ENCODE measurements at places on chromosomes 16 and 17. TPM values are rescaled to one million over a fixed set of nuclear protein-coding genes. Genes with fewer than 3 reads are reported as not detected.

Gene DOC2A
- total RNA-seq = not detected

Gene GNG13
- not detected for total RNA-seq

Gene TBC1D3D
- total RNA-seq = not detected

Gene NCOR1
- 70.7 TPM for total RNA-seq

Gene OMG
- 2.0 TPM for total RNA-seq

Gene GNAO1
- not detected for total RNA-seq

Gene P4HB
- 1,862 TPM for total RNA-seq

Gene TNFRSF17
- total RNA-seq = not detected

Gene CCDC200
- not detected for total RNA-seq

Gene TAT
- total RNA-seq = not detected

Gene CCL16
- total RNA-seq = not detected

Gene SDR42E1
- 3.7 TPM for total RNA-seq

Gene TMEM235
- total RNA-seq = not detected

Gene HSD17B1
- total RNA-seq = not detected

Gene DPEP3
- not detected for total RNA-seq

Gene ZNF821
- total RNA-seq = 2.2 TPM

Gene STH
- total RNA-seq = not detected

Gene CHP2
- not detected for total RNA-seq

Gene ZNF385C
- total RNA-seq = not detected

Gene LRRC75A
- 1.0 TPM for total RNA-seq

Gene P3H4
- 28.8 TPM for total RNA-seq

Gene TNFSF12
- total RNA-seq = 16.8 TPM

Gene SPN
- not detected for total RNA-seq

Gene TTYH2
- 0.25 TPM for total RNA-seq

Gene NOS2
- total RNA-seq = 0.05 TPM

Gene ZNF785
- total RNA-seq = 4.8 TPM

Gene ADAD2
- not detected for total RNA-seq

Gene ETV4
- total RNA-seq = 25.1 TPM

Gene ITGA2B
- not detected for total RNA-seq
